NCI-H146 (cell line): ENCODE measurements at places on chromosomes 2 and 18.
A peak's percentile ranks its signal among the peaks of the same experiment; 100 is the strongest.

- no peak for DNase-seq
Measured at GRCh38 chr2:176967911-176968450, 244.6 kb upstream of the HNRNPA3 start.

- DNase-seq: no peak
Measured at GRCh38 chr2:85481818-85482777, 56.9 kb upstream of the MAT2A start.

- peak; percentile 46 for DNase-seq
Measured at GRCh38 chr18:61651880-61652268, 240.9 kb downstream of the RNF152 start.

- no peak for DNase-seq
Measured at GRCh38 chr2:176612736-176613135, 343.5 kb downstream of the MTX2 start.

GRCh38 chr2:60067006-60067405 lies 486.4 kb downstream of the BCL11A start:
- no peak for DNase-seq

DNA sequence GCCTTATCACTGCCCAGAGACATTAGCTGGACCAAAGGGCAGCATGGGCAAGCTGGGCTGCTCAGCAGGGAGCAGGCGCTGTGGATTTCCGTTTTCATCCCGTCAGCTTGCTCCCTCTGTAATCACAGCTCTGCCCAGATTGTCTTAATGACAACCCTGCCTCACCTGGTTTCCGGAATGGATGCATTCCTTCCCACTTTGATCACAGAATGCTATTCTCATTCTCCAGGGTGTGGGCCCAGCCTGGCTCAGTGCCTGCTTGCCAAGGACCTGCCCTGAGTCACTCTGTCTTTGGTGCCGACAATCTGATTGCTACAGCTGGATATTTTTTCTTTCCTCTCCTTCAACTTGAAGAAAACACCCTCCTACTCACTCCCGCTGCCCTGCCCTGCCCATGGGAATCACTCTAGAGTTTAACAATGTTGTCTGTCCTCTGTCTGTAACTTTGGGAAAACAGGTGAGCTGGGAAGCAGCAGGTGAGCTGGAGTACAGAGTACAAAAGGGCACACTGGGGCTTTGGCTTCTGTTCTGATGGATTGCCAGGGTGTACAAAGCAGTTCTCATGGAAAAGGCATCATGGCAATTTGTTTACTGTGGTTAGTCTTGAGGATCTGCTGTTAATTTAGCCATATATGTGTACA lies 27.2 kb upstream of the FAM136A start:
- DNase-seq: peak; percentile 70

DNA sequence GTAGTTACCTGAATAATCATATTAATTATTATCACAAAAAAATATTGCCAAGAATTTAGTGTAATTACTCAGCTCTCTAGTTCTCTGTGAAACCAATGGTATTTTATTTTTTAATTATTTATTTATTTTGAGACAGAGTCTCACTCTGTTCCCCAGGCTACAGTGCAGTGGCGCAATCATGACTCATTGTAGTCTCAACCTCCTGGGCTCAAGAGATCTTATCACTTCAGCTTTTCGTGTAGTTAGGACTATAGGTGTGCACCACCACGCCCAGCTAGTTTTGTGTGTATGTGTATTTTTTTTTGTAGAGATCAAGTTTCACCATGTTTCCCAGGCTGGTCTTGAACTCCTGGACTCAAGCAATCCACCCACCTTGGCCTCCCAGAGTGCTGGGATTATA lies 440.4 kb upstream of the CDH20 start:
- DNase-seq: no peak

DNA sequence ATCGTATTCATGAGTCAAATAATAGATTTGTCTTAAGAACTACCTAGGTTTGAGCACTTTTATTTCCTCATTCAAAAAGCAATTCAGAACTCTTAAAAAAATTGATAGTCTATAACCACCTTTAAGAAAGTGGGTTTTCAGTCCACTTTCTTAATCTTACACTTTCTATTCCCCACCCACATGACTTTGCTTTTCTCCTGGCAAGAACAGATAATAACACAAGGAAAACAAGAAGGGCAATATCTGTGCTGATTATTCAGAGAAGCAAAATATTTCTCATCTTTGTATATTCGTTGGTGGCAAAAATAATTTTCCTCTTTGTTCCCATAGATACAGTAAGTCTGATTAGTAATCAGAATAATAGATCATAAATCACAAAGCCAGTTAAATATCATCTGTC lies 130.6 kb upstream of the DNAJC10 start:
- no peak for DNase-seq

DNA sequence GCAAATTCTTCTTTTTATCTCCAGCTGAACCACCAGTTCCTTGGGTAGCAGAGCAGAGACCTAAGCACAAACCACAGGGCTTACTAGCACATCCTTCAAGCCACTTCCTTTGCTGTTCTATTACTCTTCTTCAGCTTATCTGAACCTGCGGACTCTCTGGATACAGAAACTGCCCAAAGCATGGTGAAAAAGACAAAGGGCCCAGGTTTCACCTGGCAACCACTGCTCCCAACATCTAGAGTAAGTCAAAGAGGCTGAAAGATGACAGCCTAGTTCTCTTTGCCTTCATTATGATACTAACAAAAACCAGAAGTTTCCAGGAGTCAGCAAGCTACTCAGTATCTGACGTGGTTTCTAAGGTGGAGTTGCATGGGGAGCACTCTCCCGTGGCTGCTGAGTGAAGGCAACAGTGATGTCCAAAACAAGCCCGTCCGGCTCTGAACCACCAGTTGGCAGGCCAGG lies 43.4 kb downstream of the KANSL3 start:
- DNase-seq: no peak

GRCh38 chr2:85901155-85901554 lies 12.4 kb upstream of the ST3GAL5 start:
- DNase-seq: no peak

DNA sequence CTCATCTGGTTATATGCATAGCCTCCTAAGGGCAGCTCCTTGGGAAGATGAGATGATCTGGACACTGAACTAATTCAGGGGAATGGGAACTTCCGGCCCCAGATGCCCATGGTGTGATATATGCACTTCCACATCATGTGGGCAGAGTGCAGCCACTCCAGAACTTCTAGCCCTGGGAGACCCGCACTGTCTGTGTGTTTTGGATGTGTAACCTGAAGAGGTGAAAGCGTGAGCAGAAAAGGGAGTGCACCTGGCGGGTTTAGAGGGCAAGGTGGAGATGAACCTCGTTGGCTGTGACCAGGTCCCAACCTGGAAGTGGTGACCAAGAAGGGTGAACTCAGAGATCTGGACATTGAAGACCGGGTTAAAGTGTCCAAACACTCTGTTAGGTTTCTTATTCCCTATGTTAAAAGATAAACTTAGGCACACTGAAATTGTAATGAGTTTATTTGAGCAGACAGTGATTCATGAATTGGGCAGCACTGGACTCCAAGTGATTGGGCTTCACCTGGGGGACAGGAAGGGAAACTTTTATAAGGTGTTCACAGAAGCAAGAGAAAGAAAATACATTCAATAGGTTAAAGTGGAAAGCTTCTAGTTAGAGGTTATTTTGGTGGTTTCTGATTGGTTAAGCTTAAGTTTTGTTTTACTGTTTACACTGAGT lies 296.2 kb upstream of the SKOR2 start:
- no peak for DNase-seq
